Gastrocnemius medialis (tissue), 4 donors: ENCODE measurements at places on chromosomes 3 and 15. TPM values are rescaled to one million over a fixed set of nuclear protein-coding genes. Genes with fewer than 3 reads are reported as not detected.

DNA sequence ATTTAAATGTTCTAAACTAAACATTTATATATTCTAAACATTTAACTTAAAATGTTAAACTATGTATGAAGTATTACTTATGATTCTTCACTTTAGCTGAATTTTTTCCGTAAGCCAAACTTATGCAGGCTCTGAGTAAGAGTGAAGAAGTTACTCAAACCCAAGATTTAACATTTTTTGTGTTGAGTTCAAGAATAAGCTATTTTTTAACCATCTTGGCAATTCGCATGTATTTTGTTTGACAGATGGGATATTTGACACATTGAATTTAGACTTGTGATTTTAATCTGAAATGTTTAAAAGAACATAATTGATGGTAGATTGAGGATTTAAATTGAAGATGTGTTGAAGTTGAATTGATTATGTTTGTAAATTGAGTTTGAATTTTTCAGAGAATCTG is 14.6 kb upstream of the PPP2R3A start:
- DNase-seq, result no peak
- H3K4me1 ChIP-seq, result no peaks in the 10 kb centered on the region
- no peaks in the 10 kb centered on the region for H3K27me3 ChIP-seq
- H3K4me3 ChIP-seq, result no peak overlapping the region

GRCh38 chr3:5349343-5349742 is 161.8 kb downstream of the EDEM1 start:
- no peaks in the 10 kb centered on the region for H3K4me1 ChIP-seq
- no peaks in the 10 kb centered on the region for H3K27me3 ChIP-seq
- no peaks in the 10 kb centered on the region for H3K36me3 ChIP-seq
- H3K27ac ChIP-seq, result no peak overlapping the region

- no peaks in the 10 kb centered on the region for H3K27me3 ChIP-seq
- no peaks in the 10 kb centered on the region for H3K36me3 ChIP-seq
- H3K4me1 ChIP-seq, result peaks cover 13% of the 10 kb centered on the region
- H3K27ac ChIP-seq, result no peak overlapping the region
- DNase-seq, result no peak
- H3K4me3 ChIP-seq, result no peak overlapping the region
Observed at GRCh38 chr3:128231606-128232005, 78.3 kb downstream of the EEFSEC start.

GRCh38 chr3:7512048-7512447 is 651.1 kb downstream of the GRM7 start:
- no peaks in the 10 kb centered on the region for H3K4me1 ChIP-seq
- no peak overlapping the region for H3K27ac ChIP-seq
- H3K27me3 ChIP-seq, result no peaks in the 10 kb centered on the region
- no peak for DNase-seq

- peak overlapping the region; percentile 25 for H3K27ac ChIP-seq
- H3K4me1 ChIP-seq, result peaks cover 17% of the 10 kb centered on the region
- no peaks in the 10 kb centered on the region for H3K27me3 ChIP-seq
- H3K4me3 ChIP-seq, result no peak overlapping the region
- no peaks in the 10 kb centered on the region for H3K36me3 ChIP-seq
Observed at GRCh38 chr3:64917914-64918453, 230.2 kb upstream of the ADAMTS9 start.

GRCh38 chr3:149388531-149389417 is 11.3 kb upstream of the TM4SF1 start:
- no peaks in the 10 kb centered on the region for H3K36me3 ChIP-seq
- DNase-seq, result no peak
- H3K27me3 ChIP-seq, result no peaks in the 10 kb centered on the region

GRCh38 chr3:74122281-74122680 is 492.2 kb downstream of the CNTN3 start:
- H3K4me1 ChIP-seq, result no peaks in the 10 kb centered on the region
- no peak overlapping the region for H3K27ac ChIP-seq
- H3K4me3 ChIP-seq, result no peak overlapping the region

The LIPC gene
- total RNA-seq, result not detected

The SAMD7 gene
- not detected for total RNA-seq

The BLOC1S6 gene
- 38.2 TPM for total RNA-seq

The CYP1A1 gene
- total RNA-seq, result 0.41 TPM

The CIB2 gene
- total RNA-seq, result 6.5 TPM
